ENCODE measurements at places on chromosomes 5 and 9.

DNA sequence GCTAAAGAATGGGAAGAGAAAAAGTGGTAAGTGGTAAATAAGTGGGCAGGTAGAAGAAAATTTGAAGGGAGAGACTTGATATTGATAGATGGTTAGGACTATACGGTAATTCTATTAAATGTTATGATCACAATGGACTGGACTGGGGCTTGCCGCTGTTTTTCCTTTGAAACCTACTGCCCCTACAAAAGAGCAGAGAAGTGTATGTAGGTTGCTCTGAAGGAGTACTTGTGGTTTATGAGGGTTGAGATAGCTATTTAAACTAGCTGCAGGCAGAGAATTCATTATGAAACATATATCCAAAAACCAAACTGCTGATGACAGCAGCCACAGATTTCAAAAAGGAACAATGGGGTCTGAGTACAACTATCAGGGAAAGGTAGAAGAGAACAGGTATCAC, 16.8 kb upstream of the HK3 start:
- DNase-seq: no peak

GRCh38 chr5:38323645-38324295, 65.4 kb downstream of the EGFLAM start:
- no peak for DNase-seq

- DNase-seq: no peak
Observed at GRCh38 chr9:78296201-78296892, 578 bp upstream of the PSAT1 start.

- no peak for DNase-seq
Observed at GRCh38 chr5:59554501-59554900, 339.0 kb downstream of the PDE4D start.

GRCh38 chr5:7662289-7662688, 188.6 kb downstream of the CFAP90 start:
- DNase-seq: no peak

DNA sequence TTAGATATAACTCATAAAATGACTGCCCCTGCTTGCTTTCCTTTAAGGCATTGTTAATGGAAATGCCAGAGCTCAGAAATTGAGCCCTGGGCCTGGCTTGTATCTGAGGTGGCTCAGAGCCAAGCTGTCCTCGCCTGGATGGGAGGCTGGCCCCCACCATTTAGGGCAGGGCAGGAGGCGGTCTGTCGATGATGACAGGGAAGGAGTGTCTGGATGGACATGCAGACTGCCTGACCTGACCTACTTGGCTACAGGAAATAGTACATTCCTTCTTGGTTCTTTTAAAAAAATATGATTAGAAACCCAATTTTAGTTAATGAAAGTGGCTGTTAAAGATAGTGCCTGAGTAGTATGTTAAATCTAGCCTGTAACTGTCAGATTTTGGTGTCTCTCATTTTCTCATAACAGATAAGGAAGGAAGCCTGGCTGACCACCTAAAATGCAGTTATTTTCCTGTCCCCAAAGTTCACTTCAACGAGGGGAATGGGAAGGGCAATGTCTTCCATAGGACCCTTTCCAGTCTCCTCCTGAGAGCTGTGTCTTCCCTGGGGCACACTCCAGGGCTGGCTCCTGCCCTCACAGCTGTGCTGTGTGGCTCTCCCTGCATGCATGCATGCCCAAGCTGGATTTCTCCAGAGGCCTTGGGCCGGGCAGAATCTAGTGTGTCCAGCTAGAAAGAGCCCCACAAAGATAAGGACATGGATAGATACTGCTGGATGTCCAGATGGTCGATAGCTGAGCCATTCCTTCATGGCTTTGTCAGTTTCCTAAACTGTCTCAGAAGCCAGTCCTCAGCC, 42.3 kb downstream of the MACROH2A1 start:
- DNase-seq: no peak
